Activated CD4-positive, alpha-beta T cell treated with anti-CD3 and anti-CD28 coated beads, Interleukin-2, amount 10 ng/mL, durations not matched to agents 7 days and 5 days (primary cell): ENCODE measurements at places on chromosomes 11 and 22.
A peak's percentile ranks its signal among the peaks of the same experiment; 100 is the strongest.

GRCh38 chr11:104650234-104650633 lies 248.0 kb downstream of the CASP12 start:
- DNase-seq: no peak

GRCh38 chr11:101444851-101445250 lies 139.0 kb downstream of the TRPC6 start:
- no peak for DNase-seq

DNA sequence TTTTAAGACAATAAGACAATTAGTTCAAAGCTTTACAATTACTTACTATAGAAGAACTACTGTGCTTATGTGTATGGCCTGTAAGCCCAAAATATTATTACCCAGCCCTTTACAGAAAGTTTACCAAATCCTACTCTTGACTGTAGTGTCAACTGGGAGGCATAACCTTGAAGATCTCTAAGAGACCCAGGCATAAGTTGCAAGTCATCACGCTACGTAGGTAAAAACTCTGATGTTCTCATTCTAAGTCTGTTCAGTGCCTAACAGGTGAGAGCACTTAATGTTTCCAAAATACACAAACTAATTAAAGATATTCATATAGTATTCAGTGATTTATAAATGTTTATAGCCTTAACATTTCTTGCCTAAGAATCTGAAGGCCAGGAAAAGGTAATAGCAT lies 12.9 kb downstream of the SESN3 start:
- DNase-seq: no peak

DNA sequence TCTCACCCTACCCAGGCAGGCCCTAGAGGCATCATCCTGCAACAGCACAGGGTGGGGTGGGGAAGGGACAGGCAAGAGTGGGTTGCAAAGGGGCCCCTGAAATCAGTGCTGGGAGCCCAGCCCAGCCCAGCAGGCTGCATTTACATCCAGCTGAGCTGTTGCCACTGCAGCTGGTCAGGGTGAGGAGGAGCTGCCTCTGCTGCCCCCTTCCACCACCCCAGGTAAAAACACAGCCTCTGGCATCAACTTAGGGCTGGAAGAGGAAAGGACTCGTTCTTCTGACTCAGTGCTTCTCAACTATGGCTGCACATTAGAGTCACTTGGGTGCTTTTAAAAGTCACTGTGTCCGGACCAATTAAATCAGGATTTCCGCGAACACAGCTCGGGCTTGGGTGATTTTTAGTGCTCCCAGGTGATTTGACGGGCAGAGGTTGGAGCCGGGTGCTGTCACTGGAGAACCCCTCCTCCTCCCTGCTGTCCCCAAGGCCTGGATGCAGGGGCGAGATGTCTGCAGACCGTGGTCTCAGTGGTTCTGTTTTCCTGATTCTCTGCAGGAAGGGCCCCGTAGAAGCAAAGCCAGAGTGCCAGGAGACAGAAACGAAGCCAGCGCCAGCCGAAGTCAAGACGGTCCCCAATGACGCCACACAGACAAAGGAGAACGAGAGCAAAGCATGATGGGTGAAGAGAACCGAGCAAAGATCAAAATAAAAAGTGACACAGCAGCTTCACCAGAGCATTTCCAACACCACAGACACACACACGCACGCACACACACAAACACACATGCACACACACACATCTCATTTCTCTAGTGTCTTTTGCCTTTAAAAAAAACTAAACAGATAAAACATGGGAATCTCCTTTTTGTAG lies 39.4 kb upstream of the TTC12 start:
- no peak for DNase-seq

- peak; percentile 26 for DNase-seq
These were observed at the start of gene IFTAP for GRCh38 chr11:36594316-36594989. IFTAP (plus strand) TSS chr11:36594502; CDS start chr11:36610104, 15,602 bp downstream.

- DNase-seq: no peak
These were observed 61.7 kb downstream of the CHRDL2 start for GRCh38 chr11:74669211-74670160.

DNA sequence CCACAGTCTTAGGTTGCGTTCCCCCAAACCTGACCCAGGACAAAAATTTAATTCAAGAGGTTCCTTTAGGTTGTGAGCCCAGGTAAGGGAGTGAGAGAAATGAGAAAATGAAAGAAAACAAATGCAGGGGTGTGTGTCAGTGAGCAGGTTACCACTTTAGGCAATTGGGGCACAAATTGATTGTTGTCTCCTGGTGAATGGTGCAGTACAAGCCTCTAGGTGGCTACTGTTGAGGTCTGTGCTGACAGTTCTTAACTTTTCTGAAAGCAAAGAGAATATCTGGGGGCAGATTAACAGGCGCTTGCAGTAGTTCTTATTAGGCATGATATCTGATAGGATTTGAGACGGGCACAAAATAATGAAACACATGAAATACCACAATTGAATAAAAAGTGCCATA lies 894.6 kb downstream of the FAM181B start:
- DNase-seq: no peak

GRCh38 chr11:12235553-12235946 lies 125.2 kb downstream of the MICAL2 start:
- no peak for DNase-seq

GRCh38 chr11:72782081-72782920 lies 11.5 kb downstream of the STARD10 start:
- no peak for DNase-seq

DNA sequence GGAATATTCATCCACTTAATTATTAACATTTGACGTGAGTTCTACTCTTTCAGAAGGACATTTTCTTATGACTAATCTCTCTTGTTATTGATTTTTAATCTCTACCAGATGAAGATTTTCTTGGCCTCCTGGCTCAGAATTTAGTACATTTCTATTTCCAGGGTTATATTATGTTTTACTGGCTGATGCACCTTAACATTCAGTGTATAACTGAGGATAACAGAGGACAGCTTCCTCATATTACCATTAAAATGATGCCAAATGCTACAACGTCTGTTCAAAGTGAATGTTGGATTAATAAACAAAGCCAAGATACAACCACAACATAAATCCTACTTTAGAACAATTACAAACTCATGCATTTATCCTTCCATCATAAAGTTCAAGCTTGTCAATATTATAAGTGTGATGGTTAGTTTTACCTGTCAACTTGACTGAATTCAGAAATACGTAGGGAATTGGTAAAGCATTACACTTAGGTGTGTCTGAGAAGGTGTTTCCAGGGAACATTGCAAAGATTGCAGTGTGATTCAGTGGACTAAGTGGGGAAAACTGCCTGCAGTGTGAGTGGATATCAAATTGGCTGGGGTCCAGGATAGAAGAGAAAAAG lies 485.2 kb downstream of the LRRC4C start:
- DNase-seq: no peak

DNA sequence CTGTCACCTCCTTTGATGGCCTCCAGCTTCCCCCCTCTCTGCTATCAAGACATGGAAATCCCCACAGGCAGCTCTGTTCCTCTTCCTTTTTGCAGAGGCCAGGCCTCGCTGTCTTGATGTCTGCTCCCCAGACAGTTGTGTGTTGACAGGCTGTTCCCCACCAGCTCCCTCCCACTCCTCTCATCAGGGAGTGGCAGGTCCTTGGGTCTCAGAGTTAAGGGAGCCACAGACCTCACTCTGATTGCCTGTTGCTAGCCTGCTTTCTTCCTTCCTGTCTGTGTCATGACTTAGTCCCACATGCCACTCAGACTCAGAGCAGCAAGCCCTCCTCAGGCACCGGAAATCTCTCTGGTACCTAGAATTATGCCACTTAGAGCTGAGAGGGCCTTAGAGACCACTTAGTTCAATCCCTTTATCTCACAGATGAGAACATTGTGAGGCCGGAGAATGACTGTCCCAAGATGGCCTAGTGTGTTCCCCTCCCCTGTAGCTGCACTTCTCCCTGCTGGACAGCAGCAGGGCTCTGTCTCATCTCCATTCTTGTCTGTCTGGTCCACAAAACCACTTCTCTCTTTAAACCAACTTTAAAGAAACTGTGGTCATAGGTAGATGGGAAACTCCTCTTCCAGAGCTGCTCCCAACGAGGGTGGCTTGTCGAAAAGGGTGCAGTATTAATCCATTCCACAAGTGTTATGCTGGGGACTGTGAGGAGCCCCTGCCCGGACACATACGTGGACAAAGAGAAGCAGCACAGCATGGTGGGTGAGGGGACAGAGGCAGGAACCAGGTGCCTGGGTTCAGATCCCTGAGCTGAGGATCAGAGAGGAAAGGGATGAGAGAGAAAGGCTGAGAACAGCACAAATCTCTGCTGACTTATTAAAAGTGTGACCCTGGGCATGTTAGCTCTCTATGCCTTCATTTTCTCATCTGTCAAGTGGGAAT lies 4.2 kb downstream of the AMPD3 start:
- peak; percentile 75 for DNase-seq
